ENCODE measurements at places on chromosomes 4 and X. TPM values are rescaled to one million over a fixed set of nuclear protein-coding genes. Genes with fewer than 3 reads are reported as not detected.

Gene PNMA5
- not detected for total RNA-seq

Gene RHOXF2B
- total RNA-seq: not detected

Gene GSX2
- not detected for total RNA-seq

Gene TCP11X2
- not detected for total RNA-seq

Gene SCD5
- 32.6 TPM for total RNA-seq

Gene ASB9
- total RNA-seq: not detected

Measured in cardiac ventricle fibroblast (primary cell).